Stimulated activated CD4-positive, alpha-beta T cell treated with anti-CD3 and anti-CD28 coated beads, Interleukin-4, amount 100 ng/mL, for 4 hours (primary cell): ENCODE measurements at places on chromosomes 4 and X.

- no peak for DNase-seq
Measured at GRCh38 chr4:81506731-81507130, 35.0 kb upstream of the RASGEF1B start.

DNA sequence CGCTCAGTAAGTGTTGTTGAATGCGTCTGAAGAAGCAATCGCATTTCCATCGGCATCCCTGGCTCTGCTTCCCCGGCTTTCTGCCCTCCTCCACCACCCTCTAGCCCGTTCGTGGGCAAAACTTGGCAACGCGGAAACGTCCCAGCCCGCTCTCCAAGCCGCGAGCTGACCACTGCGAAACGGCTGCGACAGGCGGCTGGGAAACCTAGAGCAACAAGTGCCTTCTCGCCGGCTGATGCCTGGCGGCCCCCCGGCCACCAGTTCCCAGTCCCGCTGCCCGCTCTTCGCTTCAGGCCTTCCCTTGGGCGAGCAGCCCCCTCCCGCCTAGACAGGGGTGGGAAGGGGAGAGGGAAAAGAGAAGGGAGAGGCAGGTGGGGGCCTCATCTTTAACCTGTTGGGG lies 837 bp downstream of the CITED1 start:
- no peak for DNase-seq

- DNase-seq = no peak
Measured at GRCh38 chr4:41360921-41361793, 104.4 kb downstream of the UCHL1 start.

DNA sequence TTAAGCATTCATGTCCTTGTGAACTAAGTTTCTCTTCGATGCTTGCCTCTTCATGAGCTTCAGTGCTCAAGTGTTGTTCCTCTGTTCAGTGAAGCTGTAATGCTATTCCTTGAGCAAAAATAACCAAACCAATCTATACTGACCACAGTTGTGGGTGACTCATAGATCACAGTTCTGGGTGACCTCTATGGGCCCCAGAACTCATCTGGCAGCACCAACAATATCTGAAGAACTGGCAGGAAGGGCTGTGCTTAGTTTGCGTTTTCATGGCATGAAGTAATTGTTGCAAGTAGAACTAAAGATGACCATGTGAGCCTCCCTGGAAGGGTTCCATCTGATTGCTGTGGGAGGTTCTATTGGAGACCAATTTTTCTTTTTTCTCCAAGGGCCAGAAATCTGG lies 106.2 kb downstream of the CCNG2 start:
- no peak for DNase-seq

GRCh38 chr4:70997036-70997435 lies 3.6 kb downstream of the DCK start:
- no peak for DNase-seq
